Activated T-cell treated with anti-CD3 and anti-CD28 coated beads, Interleukin-2, amount 50 U/mL, for 72 hours (primary cell): ENCODE measurements at places on chromosomes 1 and 21.

GRCh38 chr1:39091845-39092645 is 65.9 kb downstream of the NDUFS5 start:
- peak; percentile 60 for DNase-seq

GRCh38 chr1:152735648-152736047 is 22.2 kb upstream of the KPRP start:
- DNase-seq, result no peak

DNA sequence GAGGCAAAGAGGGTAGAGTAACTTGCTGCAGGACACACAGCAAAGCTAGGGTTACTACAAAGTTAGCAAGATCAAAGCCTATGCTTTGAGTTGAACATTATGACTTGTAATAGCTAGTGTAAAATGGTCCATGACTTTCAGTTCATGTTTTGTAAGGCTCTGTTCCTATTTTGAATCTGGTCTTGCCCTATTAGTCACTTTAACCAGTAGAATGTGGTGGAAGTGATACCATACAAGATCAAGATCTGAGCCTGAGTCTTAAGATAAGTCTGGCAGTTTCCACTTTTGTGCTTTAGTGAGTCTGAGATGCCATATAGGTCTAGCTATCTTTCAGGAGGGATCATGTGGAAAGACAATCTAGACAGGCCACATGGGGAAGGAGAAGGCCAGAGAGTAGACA is 282.1 kb upstream of the BRINP3 start:
- DNase-seq, result no peak

DNA sequence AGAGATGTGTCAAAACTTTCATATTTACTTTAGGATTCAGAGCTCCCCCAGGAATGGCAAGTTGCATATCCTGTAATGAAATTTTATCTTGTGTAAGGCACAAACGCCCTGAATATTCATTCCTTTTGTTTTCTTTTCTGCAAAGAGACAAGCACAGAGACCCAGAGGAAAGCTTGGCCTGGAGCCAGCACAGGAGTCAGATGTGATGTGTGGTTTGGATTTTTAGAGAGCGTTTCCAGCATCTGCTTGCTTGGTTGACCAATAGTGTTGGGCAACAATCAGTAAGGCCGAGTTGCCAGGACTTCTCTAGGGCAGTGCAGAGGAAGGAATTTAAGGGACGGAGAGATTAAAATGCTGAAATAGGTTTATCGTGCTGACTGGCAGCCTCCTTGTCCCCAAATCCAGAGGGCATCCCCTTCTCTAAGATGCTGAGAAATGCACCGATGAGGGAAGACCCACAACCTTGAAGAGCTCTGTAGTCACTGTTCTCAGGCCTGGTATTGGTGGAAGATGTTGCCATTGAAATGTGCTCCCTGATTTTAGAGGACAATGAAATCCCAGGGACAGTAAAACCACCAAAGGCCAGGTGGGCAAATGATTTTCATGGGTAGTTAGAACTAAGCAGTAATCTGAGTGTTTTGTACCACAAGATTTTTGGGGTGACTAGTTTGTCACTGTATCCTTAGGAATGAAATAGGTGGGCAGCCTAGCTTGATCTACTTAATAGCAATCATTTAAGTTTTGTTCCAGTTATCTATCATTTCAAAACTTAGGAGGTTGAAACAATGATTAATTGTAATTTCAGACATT is 37.9 kb upstream of the RHOU start:
- DNase-seq, result no peak

- no peak for DNase-seq
These were observed 55.9 kb upstream of the WASF2 start for GRCh38 chr1:27545876-27546275.

DNA sequence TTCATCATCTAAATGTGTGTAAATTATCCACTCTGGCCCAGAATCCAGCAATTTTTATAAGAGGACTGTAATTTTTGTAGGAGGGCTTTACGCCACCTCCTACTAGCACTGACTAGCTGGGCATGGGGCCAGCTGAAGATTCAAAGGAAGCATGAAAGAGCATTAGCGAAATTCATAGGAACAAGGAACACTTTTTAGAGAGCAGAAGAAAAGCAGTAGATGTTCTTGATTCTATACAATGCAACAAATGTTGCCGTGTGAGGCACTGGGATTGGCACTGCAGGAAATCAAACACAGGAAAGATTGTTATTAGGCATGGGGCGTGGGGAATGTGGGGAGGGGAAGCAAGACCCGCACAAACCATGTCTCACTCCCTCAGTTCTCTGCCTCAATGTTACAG is 58.4 kb upstream of the PARP1 start:
- no peak for DNase-seq

DNA sequence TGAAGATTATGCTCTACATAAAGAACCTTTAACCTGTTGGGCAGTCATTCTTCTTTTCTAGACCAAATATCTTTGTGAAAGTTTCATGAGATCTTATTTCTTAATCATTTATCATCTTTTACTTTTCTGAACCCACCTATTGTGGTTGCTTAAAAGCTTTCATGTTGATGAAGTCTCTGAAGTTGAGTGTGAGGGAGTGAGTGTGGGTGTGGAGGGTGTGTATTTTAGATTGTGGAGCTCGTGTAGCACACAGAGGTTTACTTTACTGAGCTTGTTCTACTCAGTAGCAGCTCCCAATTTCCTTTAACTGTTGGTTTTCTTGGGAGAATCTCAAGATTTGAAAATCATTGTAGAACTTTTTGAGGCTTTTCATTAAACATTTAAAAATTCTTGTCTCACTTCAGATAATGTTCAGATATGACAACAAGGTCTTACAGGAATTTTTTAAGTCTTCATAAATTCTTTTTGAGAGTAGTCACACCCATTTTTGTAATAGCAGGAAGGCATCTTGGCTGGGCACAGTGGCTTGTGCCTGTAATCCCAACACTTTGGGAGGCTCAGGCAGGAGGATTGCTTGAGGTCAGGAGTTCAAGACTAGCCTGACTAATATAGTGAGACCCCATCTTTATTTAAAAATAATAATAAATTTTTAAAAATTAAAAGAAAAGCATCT is 17.0 kb downstream of the SRRM1 start:
- DNase-seq, result no peak

DNA sequence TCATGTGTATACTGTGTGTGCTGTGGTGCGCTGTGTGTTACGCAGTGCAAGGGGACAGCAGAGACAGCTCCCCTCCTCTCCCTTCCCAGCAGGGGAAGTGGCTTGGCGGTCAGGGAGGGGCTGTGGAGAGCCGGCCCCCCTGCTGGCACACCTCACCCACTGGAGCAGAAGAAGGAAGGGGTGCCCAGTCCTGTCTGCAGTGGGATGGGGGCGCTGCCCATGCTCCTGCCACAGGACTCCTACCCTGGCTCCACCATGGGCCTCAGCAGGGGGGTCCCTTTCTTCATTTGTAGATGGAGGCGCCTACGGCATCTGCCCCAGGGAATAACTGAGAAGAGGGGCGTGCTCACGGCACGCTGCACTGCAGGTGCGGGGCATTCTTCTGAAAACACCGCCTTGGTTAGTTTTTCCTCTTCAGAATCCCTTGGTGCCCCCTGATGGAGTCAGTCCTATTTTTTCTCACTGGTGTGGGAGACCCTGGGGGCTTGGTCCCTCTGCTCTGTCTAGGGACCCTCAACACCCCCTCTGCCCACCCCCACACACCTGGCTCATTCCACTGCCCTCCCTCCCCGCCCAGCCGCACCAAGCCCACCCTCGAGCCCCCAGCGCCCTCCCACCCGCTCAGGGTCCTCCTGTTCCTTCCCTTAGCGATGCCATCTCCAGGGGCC is 13.8 kb upstream of the LDLRAP1 start:
- DNase-seq, result no peak

- DNase-seq, result no peak
These were observed 65.4 kb upstream of the STUM start for GRCh38 chr1:226482975-226483700.

GRCh38 chr1:229012823-229013222 is 258.1 kb upstream of the RAB4A start:
- DNase-seq, result no peak

DNA sequence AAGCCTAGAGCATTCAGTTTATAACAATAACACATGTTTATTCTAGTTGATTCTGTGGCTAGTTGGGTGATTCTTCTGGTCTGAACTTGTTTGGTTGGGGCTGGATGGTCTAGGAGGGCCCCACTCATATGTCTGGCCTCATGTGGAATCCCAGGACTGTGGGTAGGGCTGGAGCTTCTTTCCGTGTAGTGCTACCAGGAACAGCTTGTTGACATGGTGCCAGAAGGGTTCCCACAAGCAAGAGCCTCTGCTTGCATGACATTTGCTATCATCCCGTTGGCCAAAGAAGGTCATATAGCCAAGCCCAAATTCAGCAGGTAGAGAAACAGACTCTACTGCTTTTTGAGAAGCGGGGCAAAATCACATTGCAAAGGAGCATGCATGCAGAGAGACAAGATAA is 67.6 kb upstream of the PPP2R5A start:
- DNase-seq, result no peak

DNA sequence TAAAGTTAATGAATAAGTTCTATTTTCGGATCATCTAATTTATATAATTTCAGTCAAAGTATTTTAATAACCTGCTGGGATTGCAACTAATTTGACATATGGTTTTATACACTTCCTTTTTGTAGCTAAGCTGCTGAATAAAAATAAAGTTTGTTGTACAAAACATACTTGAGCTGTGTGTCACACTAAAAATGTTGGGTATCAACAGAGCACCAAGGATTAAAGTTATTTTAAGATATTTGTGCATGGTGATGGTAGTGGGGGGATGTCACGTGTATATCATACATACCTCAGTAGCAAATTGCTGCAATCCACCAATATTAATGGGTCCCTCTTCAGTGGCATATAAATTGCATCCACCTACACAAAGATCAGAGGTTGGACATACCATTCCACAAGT is 199.6 kb downstream of the DPYD start:
- no peak for DNase-seq

DNA sequence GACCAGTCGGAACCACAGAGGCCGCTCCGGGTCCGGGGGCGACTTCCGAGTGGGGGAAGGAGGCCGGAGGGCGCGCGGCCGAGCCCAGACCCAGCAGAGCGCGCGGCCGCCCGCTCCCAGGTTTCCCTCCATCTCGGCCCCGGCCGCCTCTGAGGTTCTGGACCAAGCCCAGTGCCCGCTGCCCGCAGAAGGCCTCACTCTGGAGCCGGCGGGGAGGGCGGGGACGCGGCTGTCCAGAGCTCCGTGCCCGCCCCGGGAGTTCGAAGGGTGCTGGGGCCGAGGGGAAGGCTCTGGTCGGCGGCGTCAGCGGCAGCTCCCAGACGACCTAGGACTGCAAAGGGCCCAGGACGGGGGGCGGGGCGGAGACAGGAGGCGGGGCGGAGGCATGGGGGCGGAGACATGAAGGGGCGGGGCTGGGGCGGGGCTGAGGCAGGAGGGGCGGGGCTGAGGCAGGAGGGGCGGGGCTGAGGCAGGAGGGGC is 48.0 kb upstream of the SLC19A1 start:
- peak; percentile 84 for DNase-seq

DNA sequence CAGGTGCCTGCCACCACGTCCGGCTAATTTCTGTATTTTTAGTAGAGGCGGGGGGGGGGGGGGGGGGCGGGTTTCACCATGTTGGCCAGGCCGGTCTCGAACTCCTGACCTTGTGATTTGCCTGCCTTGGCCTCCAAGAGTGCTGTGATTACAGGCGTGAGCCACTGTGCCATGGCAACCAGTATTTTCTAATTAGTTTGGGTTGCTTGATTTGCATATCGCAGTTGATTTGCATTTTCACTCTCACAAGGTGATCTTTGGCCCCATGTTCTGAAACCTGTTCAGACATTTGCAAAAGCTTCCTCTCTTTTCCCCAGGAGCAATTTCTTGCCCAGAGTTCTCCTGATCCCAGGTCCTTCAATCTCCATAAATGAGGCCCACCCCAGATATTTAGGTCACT is 1.7 kb downstream of the TOR3A start:
- DNase-seq, result no peak

DNA sequence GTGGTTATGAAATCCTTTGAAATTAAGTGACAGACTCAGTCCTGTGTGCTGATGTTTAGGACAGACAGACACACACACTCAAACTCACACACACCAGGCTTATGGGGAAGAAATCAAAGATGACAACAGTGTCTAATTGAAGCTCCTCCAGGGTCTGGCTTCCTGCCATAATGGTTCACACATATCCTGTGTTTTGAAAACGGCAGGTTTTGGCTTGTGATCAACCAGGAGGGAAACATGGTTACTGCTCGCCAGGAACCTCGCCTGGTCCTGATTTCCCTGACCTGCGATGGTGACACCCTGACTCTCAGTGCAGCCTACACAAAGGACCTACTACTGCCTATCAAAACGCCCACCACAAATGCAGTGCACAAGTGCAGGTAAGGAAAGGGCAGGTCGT is 4.6 kb downstream of the MTARC1 start:
- no peak for DNase-seq

DNA sequence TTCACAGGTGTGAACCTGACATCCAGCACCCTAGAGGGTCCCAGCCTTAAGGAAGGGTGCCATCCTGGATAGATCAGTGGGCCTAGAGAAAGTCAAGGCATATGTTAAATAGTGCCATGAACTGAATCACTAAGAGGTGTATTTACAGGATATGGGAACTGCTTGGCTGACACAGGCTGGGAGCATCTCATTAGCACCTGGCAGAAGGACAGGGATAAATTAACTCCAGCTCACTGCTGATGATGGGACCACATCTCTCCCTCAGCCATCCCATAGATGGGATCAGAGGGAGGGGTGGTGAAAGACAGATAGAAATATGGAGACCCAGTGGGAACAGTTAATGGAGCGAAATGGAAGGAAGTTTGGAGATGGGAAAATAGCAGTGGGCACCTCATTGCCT is 122.0 kb downstream of the IGSF21 start:
- no peak for DNase-seq

GRCh38 chr1:66834926-66835325 is 33.9 kb upstream of the INSL5 start:
- DNase-seq, result no peak

- DNase-seq, result no peak
These were observed 9.2 kb upstream of the CTTNBP2NL start for GRCh38 chr1:112386731-112387346.

DNA sequence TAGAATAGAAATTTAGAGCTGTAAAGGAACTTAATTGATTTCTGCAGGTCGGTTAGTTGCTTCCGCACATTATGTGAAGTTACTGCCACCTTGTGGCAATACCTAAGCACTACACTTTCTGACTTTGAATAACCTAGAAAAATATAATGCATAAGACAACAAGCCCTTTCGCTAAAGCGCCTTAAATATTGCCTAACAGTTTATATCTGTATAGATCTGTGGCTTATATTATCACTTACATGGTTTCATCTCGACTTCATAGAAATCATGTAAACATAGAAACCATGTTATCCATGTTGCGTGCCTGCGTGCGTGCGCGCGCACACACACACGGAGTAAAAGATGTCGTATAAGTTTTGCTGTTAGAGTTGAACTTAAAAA is 10.9 kb upstream of the IFI16 start:
- DNase-seq, result peak; percentile 56
